ENCODE measurements at places on chromosomes 2 and 18.

DNA sequence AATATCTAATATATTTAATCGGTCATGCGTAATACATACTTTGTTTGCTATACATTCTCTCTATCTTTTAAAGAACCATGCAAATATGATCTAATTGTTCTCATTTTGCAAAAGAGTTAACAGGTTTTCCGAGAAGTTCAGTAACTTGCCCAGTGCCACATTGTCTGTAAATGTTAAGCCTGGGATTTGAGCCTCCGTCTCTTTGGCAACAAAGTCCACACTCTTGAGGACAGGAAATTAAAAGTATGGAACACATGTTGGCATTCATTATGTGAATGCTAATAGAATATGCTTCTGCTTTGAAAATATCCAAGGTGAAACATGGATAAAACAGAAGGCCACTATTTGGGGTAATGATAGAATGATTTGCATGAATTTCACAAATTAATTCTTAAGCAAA is 85.2 kb downstream of the LRP1B start:
- DNase-seq, result no peak

DNA sequence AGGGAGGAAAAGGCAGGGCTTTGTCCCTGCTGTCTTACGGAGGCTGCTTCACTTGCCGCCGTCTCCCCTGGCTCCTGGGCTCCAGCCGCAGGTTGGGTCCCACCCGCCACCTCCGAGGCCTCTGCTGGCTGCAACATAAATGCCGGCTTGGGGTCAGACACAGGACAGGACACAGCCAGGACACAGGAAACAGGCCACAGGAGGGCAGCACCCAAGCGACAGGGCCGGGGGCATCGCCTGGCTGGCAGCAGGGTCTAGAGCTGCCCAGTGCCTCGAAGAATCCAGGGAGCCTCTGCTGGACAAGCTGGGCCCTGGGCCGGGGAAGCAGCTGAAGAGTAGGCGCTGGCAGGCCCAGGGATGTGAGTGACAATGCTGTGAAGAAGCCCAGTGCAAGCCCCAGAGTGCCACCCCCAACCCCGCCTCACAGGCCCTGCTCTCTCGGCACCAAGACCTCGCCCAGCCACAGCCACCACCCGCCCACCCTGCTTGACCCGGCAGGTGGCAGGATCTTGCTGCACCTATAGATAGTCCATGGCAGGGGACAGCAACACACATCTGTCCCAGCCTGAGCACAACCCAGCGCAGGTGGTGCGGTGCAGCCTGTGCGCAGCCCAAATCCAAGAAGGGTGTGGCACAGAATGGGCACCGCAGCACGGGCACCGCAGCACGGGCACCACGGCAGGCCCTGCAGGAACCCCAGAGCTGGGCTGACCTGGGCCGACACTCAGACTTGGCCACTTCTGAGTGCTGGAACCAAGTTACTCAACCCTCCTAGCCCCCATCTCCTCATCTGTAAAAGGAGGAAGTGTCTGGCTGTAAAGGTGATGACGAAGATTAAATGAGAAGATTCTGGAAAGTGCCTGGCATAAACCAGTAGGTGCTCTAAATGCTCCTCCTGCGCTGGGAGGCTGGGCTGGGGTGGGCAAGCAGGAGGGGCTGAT is 55.6 kb downstream of the BIN1 start:
- no peak for DNase-seq

DNA sequence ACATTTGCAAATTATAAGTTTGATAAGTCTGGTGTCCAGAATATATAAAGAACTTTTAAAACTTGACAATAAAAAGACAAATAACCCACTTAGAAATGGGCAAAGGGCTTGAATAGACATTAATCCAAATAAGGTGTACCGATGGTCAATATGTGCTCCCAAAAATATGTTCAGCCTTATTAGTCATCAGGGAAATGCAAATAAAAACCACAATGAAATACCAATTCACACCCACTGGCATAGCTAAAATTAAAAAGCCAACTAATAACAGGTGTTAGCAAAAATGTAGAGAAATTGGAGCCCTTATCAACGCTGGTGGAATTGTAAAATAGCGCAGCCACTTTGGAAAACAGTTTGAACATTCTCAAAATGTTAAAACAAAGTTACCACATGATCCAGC is 79.0 kb upstream of the SCG2 start:
- DNase-seq, result no peak

GRCh38 chr2:209368406-209368805 is 55.4 kb upstream of the MAP2 start:
- no peak for DNase-seq

DNA sequence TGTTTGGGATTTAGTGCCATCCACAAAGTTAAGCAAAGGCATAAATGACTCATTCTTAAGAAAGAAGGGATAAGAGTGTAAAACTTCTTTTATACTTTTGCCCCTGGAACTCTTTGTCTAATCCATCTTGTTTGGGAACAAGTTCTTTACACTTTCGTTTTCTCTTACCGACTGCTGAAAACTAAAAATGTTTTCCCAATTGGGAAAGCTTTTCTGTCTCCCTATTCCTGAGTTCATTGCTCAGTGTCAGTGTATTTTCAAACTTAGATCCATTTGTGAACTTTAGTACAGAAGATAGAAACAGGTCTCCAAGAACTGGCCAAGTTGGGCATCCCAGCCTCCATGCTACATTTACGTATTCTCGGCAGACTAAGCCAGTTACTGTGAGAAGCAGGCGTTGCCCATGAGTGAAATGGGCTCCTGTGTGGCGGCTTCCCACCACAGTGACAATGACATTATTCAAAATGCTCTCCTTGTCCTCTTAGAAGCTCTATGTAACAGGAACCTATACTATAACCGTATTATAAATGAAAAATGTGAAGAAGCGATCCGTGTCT is 51.7 kb downstream of the TGOLN2 start:
- no peak for DNase-seq
